MG63 (cell line): ENCODE measurements at places on chromosomes 6 and 20. TPM values are rescaled to one million over a fixed set of nuclear protein-coding genes. Genes with fewer than 3 reads are reported as not detected.

DNA sequence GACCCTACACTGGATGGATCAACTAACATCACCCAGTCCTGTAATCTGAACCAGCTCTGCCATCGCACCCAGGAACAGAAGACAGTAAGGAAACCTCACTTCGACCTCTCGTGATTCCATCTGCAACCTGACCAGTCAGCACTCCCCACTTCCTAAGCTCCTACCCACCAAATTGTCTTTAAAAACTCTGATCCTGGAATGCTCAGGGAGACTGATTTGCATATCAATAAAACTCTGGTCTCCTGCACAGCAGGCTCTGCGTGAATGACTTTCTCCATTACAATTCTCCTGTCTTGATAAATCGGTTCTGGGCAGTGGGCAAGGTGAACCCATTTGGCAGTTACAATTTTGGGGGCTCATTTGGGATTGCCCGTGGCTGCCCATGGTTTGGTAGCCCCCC lies 18.3 kb upstream of the AGPAT4 start:
- DNase-seq: no peak

The GABRR1 gene
- total RNA-seq: not detected in 2 replicates

DNA sequence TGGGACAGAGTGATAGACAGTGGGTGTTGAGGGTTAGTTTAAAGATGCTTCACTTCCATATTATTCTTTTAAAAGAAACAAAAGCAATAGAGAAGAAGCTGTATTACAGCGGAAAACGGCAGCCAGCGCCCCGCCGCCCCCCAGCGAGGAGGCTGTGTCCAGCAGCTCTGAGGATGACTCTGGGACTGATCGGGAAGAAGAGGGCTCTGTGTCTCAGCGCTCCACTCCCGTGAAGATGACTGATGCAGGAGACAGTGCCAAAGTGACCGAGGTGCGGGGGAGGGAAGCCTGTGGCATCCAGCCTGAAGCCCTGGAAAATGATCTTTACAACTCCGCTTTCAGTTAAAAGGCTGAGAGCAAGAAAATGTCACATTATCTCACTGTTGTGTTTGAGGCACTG lies 100.2 kb downstream of the FIG4 start:
- no peak for DNase-seq

The SAPCD1 gene
- 2.5 TPM in 1 of 2 replicates, not detected in the other for total RNA-seq

DNA sequence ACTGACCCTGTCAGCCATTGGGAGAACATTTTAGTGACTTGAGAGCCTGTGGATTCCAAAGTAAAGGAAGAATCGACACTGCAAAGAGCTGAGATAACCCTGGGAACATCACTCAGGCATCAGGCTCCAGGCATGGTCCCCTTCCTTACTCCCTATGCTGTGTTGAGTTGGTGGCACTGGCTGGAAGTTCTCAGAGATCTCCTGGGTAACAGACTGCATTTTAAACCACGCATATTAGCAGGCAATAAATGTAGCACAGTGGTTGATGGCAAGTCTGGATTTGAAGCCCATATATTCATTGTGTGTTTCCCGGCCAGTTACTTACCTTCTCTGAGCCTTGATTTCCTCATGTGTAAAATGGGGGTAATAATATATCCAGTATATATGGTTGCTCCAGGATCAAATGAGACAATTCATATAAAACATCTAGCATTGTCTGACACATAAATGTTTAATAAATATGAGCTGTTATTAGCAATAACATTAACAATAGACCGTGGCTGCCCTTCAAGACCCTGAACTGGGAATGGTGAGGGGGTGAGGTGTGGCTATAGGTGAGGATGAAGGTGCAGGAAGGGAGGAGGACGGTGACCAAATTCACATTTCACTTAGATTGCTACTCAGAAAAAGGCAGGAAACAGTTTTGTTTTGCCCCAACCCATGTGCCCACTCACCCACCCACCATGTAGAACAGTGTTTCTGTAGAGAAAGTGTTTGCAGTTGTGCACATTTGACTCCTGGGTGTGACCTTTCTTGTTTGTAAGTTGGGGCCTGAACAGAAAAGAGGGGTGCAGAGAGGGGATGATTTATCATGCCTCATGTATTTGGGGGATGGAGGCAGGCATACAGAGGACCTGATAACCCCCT lies 2.1 kb downstream of the PLCG1 start:
- DNase-seq: no peak

GRCh38 chr6:101058296-101058695 lies 177.2 kb upstream of the ASCC3 start:
- DNase-seq: no peak

DNA sequence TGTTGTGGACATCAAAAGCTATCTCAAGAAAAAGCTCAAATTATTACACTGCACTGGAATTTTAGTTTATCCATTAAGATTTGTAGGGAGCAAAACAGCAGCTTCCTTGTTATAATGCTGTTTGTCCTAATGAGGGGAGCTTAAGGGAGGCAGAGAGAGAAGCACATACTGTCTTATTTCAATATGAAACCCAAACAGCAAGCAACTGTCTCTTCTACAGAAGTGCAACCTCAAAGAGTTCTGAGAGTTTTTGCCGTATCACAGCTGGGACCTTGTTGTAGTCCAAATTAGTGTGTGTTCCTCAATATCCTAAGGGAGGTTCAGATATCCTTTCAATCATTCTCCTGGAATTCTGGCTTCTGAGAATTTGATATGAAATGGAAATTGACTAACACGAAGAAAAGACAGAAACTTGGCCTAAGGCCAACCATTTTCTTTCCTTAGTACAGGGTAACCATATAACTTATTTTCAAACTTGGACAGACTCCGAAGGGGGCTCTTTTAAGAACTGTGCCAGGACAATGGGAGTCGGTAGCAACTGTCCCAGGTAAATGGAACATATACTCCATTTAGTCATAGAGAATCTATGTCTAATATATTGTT lies 149.3 kb upstream of the CCN2 start:
- DNase-seq: no peak

- DNase-seq: peak; percentile 26
Observed at GRCh38 chr6:149990661-149991471, 27.1 kb downstream of the ULBP1 start.

GRCh38 chr6:40688214-40688761 lies 101.1 kb upstream of the LRFN2 start:
- DNase-seq: no peak

- peak; percentile 45 for DNase-seq
Observed at GRCh38 chr6:26272171-26272637, 92.8 kb upstream of the BTN3A2 start.

DNA sequence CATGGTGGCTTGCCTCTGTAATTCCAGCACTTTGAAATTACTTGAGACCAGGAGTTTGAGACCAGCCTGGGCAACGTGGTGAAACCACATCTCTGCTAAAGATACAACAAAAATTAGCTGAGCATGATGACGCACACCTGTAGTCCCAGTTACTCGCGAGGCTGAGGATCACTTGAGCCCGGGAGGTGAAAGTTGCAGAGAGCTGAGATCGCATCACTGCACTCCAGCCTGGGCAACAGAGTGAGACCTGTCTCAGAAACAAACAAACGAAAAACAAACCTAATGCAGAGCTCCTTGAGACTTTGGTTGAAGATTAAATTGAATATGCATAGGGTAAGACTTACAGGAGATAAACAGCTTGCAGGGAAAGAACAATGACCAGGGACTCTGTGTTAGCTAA lies 80.8 kb downstream of the SCAF8 start:
- no peak for DNase-seq

The SOX18 gene
- 0.22 and 0.92 TPM in 2 replicates for total RNA-seq

The EDN1 gene
- 23.2 and 26.8 TPM in 2 replicates for total RNA-seq

- DNase-seq: peak; percentile 43
Observed at GRCh38 chr20:1900321-1900801, 5.2 kb downstream of the SIRPA start.

The CUL9 gene
- 6.2 and 47.2 TPM in 2 replicates for total RNA-seq

GRCh38 chr6:149922642-149923326 lies at the start of gene RAET1G:
Gene RAET1G (minus strand): TSS chr6:149923121. CDS start chr6:149923010, 111 bp downstream.
- peak; percentile 93 for DNase-seq

GRCh38 chr6:47603227-47603626 lies 95.2 kb upstream of the ADGRF4 start:
- no peak for DNase-seq

GRCh38 chr6:36852481-36853147 lies 13.4 kb upstream of the CPNE5 start:
- DNase-seq: peak; percentile 52

The OR2J3 gene
- total RNA-seq: not detected in 2 replicates

GRCh38 chr20:56808117-56808725 lies 179.1 kb downstream of the TFAP2C start:
- DNase-seq: no peak

The SLC17A3 gene
- 0.86 TPM in 1 of 2 replicates, not detected in the other for total RNA-seq

- DNase-seq: no peak
Observed at GRCh38 chr6:139743664-139744437, 369.4 kb upstream of the CITED2 start.

DNA sequence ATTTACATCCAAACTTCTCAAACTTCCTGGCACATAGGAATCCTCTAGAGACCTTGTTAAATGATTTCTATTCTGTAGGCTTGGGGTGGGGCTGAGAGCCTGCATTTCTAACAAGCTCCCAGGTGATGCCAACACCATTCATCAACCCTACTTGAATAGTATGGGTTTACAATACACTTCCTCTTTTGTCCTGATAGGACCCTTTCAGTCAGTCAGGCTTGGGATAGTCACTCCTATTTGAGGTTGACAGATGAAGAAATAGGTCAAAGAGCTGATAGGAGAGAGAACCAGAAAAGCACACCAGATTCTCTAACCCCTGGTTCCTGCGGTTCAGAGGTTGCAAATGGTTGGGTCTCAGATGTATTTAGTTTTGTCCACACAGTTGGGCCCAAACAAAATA lies 273.4 kb downstream of the TSHZ2 start:
- no peak for DNase-seq

The MICB gene
- total RNA-seq: 13.1 and 17.6 TPM in 2 replicates

GRCh38 chr6:113856625-113857555 lies at the start of gene MARCKS:
Gene MARCKS (plus strand): TSS chr6:113857345. CDS start chr6:113857746, 401 bp downstream.
- peak; percentile 85 for DNase-seq

- peak; percentile 87 for DNase-seq
Observed at GRCh38 chr6:142845624-142846458, 99.1 kb downstream of the HIVEP2 start.
